Esophagus (tissue), 2 donors: ENCODE measurements at places on chromosomes 12 and 14. TPM values are rescaled to one million over a fixed set of nuclear protein-coding genes. Genes with fewer than 3 reads are reported as not detected.

ALG10B gene
- polyA plus RNA-seq = 1.1 TPM

CCNB1IP1 gene
- polyA plus RNA-seq = 31.6 TPM

DLST gene
- polyA plus RNA-seq = 31.0 TPM

CLECL1 gene
- polyA plus RNA-seq = not detected

ESYT1 gene
- polyA plus RNA-seq = 15.6 TPM

CCDC197 gene
- not detected for polyA plus RNA-seq

CLEC6A gene
- not detected for polyA plus RNA-seq

OTX2 gene
- polyA plus RNA-seq = not detected

SERPINA10 gene
- polyA plus RNA-seq = not detected

RND1 gene
- polyA plus RNA-seq = 3.9 TPM

TOMM20L gene
- not detected for polyA plus RNA-seq

CLEC1B gene
- polyA plus RNA-seq = not detected

TAS2R7 gene
- polyA plus RNA-seq = not detected

CCDC38 gene
- not detected for polyA plus RNA-seq

ZNF385A gene
- polyA plus RNA-seq = 44.6 TPM

PTGR2 gene
- polyA plus RNA-seq = 3.0 TPM

KCNK10 gene
- 1.0 TPM for polyA plus RNA-seq
